ENCODE measurements at places on chromosomes 16 and 17.

- no peak for DNase-seq
Measured at GRCh38 chr16:55039511-55039910, 108.8 kb downstream of the IRX5 start.

DNA sequence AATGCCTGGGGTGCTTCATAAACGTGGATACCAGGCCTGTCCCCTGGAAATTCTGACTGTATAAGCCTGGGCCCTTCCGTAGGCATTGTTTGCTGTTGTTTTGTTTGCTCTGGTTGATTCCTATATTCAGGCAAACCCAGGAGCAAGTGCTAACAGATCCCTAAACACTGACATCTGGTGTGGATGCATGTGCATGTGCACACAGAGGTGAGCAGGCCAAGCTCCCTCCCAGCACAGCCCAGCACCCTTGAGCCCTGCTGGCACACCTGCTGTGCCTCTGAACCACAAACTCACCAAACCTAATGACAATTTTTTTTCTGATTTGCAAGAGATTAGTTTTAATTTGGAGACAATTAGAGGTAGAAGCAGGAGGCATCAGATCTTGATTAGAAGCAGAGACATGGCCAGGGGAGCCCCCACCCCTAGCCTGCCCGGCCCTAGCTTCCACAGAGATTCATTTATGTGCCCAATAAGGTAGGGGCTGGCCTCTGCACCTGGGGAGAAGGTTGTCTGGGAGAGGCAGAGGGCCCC is 40.4 kb downstream of the TMEM132E start:
- DNase-seq = no peak

- DNase-seq = no peak
Measured at GRCh38 chr17:81008140-81008539, 16.5 kb downstream of the CHMP6 start.

GRCh38 chr16:78519896-78520295 is 420.4 kb downstream of the WWOX start:
- DNase-seq = no peak
